Left cardiac atrium (tissue), 4 donors: ENCODE measurements at places on chromosomes 11 and 22. TPM values are rescaled to one million over a fixed set of nuclear protein-coding genes. Genes with fewer than 3 reads are reported as not detected.
A peak's percentile ranks its signal among the peaks of the same experiment; 100 is the strongest.

Gene FXYD2
- total RNA-seq = 1.9 TPM

Gene MRPL49
- 26.3 TPM for total RNA-seq

Gene EFCAB6
- total RNA-seq = 1.8 TPM

Gene LGALS1
- total RNA-seq = 599 TPM

Gene CASP1
- total RNA-seq = 12.6 TPM

Gene OR5P2
- not detected for total RNA-seq

Gene FGF3
- total RNA-seq = not detected

Gene HTR3A
- total RNA-seq = not detected

Gene TMEM225
- not detected for total RNA-seq

Gene CRYAB
- 4,044 TPM for total RNA-seq

Gene RNF215
- total RNA-seq = 7.5 TPM

Gene MICAL3
- total RNA-seq = 80.1 TPM

Gene OR51B4
- not detected for total RNA-seq

Gene CTSF
- total RNA-seq = 51.0 TPM

Gene HEPACAM
- total RNA-seq = 4.6 TPM

Gene NAALADL1
- 6.6 TPM for total RNA-seq

Gene SERPING1
- 266 TPM for total RNA-seq

DNA sequence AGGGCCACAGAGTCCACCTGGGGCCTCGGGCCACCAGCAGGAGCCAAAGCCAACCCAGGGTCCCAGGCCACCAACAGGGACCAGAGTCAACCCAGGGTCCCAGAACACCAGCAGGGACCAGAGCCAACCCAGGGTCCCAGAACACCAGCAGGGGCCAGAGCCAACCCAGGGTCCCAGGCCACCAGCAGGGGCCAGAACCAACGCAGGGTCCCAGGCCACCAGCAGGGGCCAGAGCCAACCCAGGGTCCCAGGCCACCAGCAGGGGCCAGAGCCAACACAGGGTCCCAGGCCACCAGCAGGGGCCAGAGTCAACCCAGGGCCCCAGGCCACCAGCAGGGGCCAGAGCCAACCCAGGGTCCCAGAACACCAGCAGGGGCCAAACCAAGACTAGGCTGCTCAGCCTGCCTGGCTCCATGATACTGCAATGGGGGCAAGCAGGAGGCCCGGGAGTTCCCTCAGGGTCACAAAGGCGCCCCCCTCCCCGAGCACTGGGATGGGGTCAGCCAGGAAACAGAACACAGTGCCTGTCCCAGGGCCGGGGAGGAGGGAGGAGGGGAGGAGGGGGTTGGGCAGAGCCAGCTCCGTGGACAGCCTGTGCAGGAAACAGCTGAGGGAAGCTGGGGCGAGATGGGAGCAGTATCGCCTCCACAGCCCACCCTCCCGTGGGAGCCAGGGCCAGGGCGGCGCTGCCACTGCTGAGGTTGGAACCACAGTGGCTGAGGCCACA lies 62.0 kb upstream of the PRR5 start:
- peak; percentile 63 for DNase-seq

DNA sequence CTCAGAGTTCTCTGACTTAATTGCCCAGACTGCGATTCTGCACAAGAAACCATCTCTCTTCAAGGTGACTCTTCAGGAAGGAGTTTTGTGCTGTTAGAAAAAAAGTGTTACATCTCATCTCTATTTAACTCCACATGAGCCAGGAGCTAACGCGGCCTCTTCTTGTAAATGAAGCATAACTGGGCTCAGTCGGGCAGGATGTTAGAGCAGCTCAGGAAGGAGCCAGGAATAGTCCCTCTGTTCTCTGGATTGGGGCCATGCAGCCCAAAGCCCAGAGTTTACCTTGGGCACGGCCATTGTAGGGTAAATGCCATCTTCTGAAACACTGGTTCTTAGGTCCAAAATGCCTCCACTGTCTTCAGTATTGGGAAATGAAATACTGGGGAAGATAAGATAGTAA lies 760.6 kb downstream of the OPCML start:
- no peak for DNase-seq

- DNase-seq = no peak
Measured at GRCh38 chr11:13674799-13675509, 6.5 kb downstream of the FAR1 start.

GRCh38 chr11:101914341-101914737 lies 471 bp upstream of the CEP126 start:
- no peak for DNase-seq

DNA sequence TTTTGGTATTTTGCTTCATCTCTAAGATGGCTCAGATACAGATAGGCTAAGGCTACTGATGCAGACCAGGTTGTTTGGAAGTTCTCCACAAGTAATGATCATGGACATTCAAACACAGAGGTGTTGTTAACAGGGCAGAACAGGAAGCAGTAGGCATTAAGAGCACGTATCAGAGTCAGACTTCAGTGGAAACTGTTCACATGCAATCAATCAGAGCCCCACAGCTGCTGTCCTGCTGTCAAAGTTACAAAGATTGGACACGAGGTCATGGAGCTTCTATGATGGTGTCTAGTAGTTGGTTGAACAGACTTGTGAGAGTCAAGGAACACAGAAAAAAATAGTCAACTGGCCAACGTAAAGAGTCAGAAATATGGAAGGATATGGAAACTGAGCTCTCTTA lies 19.8 kb downstream of the OR10D3 start:
- no peak for DNase-seq

DNA sequence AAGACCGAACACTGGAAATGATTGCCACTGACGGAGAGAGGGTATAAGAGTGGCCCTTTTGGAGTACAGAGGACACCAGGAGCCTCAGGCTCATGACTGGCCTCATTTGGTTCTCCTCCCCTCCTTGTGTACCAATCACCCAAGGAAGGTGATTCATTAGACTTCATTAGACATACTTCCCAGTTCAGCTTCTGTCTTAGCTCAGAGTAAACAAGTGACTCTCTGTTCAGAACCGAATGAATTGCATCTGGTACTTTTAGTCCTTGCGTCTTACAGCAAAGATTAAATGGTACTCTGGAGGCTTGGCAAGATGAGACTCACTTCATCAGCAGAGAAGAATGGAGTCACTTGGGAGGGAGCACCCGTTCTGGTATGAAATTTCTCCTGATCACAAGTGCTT lies 75.2 kb downstream of the ZNRF3 start:
- no peak for DNase-seq

DNA sequence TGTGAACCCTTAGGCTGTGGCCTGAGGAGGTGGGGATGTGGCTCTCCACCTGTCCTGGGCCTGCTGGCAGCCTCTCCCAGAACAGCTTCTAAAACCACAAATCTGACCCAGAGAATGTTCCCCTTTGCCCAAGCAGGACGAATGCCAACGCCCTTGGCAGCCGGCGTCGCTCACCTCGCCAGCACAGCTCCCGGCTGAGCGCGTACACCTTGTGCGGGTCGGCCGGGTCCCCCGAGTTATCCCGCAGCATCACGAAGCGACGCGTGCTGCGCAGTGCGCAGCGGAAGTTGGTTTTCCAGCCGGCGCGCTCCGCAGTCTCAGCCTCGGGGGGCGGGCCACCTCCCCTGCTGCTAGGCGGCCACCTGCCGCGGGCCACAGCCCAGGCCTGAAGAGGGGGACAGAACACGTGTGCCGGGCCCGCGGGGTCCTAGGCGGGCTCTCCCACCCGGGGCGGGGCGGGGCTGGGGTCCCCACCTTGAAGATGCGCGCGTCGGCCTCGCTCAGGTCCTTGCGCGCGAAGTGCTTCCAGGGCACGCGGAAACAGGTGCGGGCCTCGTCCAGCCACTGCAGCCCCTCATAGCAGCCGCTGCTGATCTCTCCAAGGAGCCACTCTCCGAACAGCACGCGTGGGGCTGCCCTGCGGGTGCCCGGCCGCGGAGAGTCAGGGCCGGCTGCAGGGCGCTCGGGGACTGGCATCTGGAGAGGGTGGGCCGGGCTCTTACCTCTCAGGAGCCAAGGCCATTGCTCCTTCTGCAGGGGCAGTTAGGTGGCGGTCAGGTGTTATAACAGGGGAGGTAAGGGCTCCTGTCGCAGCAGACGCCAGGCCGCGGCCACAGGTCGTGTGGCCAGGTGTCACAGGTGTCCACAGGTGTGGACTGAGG lies 887 bp downstream of the IRF7 start:
- peak; percentile 46 for DNase-seq

- DNase-seq = peak; percentile 84
Measured at GRCh38 chr22:21937821-21938070, 14.9 kb downstream of the PPM1F start.

GRCh38 chr11:36565031-36565610 lies 2.7 kb upstream of the RAG1 start:
- no peak for DNase-seq

DNA sequence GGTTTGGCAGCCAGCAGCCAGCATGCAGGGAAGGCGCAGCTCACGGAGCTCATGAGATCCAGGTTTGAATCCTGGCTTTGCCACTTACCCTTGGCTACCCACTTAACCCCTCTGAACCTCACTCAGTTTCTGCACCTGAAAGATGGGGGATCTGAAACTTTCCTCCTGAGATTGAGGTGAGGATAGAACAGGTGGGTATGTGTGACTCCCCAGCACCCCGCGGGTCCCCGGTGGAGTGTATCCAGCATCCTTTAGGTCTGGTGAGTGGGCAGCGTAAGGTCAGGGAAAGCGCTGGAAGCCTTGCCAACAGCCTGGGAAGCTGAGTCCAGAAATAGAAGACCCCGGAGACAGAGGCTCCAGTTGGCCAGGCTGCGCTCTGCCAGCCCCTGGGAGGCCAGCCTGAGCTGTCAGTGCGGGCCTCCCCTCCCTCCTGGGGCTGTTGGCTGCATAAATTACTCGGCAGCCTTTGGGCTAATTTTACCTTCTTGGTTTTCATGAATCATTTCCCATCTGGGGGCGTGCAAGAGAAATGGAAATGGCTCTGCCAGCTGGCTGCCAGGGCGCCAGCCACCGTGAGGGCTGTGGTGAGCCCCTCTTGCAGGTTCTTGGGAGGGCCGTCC lies 17.6 kb downstream of the PRDM11 start:
- no peak for DNase-seq

DNA sequence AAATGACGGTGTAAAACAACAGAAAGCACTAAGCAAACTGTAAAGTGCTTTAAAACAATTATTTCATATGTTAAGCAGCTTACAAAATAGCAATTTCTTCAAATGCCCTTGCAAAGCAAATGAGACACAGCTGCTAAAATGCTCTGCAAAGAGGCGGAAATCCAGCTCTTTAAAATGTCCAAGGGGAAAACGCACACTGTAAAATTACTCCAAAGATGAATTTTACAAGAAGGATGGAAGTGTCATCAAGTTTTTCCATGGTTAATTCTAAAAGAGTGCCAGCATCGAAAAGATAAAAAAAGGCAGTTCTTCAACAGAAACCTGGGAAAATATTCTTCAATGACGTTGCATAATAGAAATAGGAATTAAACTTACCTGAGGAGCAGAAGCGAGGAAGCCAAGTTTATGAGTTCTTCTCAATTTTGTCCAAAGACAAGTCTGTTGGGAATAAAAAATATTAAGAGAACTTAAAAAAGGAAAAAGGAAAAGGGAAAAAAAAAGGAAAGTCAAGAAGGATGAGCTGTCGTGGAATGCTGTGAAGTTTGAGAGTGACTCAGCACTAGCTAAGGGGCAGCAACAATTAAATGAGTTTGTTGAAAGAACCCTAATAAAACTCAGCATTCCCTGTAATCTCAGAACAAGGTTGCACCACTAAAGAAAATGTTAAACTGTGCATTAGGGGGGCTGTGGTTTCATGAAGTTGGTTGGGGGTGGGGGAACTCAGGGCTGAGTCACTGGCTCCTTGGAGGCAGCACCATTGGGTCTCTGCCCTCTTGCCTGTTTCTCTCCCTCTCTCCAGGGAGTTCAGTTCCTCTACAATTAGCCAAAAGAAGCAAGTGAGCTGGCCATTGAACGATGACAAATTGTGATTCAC lies 64.2 kb upstream of the BLID start:
- DNase-seq = peak; percentile 50

DNA sequence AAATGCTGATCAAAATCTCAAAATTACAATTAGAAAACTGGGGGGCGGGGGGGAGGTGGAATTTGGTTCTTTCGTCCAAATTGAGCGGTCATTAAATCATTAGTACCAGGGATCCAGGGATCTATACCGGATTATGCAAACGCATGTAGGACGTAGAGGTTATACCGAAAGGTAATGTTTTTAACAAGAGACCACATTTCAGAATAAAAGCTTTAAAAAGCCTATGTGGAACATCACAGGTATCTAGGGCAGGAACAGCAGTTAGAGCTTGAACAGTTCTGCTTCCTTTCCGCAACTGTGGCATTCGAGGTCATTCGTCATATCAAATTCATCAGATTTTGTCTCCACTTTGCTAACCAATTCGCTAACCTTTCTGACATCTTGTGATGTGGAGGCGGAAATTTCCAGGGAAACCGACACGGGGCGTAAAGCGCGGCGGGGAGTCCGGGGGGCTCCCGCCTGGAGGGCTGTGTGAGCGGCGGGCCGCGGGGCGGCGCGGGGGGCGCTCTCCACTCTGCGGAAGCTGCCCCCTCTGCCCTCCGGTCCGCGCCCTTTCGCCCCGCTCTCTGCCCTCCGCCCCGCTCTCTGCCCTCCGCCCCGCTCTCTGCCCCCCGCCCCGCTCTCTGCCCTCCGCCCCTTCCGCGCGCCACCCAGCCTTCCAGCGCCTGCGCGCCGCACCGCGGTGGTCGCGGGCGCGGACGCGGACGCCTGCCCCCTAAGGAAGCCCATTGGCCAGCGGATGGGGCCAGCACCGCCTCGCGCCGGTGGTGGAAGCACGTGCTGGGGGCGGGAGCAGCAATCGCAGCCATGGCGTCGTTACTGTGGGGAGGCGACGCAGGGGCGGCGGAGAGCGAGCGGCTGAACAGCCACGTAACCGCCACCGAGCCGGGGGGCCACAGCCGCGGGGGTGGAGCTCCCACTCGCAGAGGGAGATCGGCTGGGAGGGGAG lies at the start of gene DDX25:
DDX25 (plus strand) TSS at position 798 of the 949 bp plus-strand sequence; CDS start at position 808, 10 bp downstream.
- no peak for DNase-seq

GRCh38 chr11:92225125-92225567 lies 528 bp downstream of the FAT3 start:
- DNase-seq = no peak

DNA sequence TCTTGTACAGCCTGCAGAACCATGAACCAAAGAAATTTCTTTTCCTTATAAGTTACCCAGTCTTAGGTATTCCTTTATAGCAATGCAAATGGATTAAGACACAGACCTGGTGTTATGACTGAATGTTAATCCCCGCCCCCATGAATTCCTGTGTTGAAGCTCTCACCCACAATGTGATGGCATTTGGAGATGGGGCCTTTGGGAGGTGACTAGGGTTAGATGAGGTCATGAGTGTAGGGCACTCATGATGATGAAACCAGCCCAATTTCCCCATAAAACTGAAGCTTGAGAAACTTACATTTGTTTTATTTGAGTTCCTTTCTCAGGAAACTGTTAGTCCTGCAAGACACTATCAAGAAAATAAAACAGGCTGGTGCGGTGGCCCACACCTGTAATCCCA lies 115.8 kb upstream of the THY1 start:
- DNase-seq = no peak
